ENCODE measurements at places on chromosomes 6 and 20.

DNA sequence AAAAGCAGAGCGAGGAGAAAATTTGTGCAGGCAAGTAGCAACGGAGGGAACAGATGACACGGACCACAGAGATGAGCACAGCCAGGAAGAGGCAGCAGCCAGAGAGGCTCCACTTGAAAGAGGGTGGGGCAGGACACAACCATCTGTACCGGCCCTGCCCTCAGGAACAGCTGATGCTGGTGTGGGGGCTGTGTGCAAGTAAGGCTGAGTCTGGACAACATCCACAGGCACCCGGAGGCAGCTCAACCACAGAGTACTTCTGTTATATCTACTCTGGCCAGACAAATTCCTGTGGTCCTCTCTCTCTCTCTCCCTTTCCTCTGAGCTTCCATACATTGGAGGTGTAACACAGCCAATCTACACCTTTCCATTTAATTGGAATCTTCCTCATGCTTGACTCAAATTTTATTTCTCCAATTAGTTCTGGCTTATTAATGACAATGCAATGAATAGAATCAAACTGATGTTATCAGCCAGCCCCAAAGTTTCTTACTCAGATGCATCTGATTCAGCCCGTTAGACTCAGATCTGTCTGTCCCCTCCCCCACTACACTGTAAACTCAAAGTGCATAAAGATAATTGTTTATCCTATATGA is 24.9 kb downstream of the KIF13A start:
- no peaks in the 10 kb centered on the region for H3K36me3 ChIP-seq
- peak overlapping the region; percentile 18 for H3K4me3 ChIP-seq
- peak; percentile 83 for DNase-seq
- no peaks in the 10 kb centered on the region for H3K27me3 ChIP-seq
- peak overlapping the region; percentile 72 for H3K27ac ChIP-seq

GRCh38 chr6:88556663-88557062 is 390.5 kb upstream of the CNR1 start:
- peaks cover 3% of the 10 kb centered on the region for H3K4me1 ChIP-seq
- H3K36me3 ChIP-seq: no peaks in the 10 kb centered on the region
- DNase-seq: no peak
- peaks cover 11% of the 10 kb centered on the region for H3K27me3 ChIP-seq
- no peak overlapping the region for H3K4me3 ChIP-seq

DNA sequence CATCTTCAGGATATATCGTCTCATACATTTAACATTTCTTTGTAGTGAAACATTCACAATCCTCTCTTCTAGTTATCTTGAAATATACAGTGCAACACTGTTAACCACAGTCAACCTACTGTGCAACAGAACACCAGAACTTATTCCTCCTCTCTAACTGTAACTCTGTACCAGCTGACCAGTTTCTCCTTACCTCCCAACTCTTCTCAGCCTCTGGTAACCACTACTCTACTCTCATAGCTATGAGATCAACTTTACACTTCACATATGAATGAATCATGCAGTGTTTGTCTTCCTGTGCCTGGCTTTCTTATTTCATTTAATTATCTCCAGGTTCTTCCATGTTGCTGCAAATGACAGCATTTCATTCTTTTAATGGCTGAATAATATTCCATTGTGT is 337.6 kb downstream of the BTBD9 start:
- peaks cover 14% of the 10 kb centered on the region for H3K4me1 ChIP-seq
- DNase-seq: no peak
- no peaks in the 10 kb centered on the region for H3K27me3 ChIP-seq
- no peaks in the 10 kb centered on the region for H3K36me3 ChIP-seq
- no peak overlapping the region for H3K4me3 ChIP-seq

DNA sequence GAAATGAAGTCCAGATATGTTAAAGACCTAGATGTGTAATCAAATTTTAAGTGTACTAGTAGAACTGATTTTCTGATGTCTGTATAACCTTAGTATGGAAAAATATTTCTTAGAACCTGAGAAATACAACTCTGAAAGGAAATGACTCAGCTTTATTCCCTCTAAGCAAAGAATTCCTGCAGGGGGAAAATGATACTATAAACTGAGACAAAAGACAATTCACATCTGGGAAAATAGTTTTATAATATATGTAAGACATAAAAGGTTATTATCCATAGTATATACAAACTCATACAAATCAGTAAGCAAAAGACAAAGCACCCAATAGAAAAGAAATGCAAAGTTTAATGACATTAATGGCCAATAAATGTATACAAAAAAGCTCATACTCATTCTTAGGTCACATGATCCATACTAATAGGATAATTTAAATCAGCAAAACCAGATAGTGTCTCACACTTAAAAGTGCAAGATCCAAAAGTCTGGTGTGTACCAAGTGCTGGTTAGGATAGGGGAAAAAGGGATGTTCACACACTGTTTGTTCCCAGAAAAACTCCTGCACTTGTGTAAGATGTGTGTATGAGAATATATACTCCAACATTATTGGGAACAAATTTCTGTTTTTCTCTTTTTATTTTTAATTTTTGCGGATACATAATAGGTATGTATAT is 22.6 kb downstream of the RNF217 start:
- no peaks in the 10 kb centered on the region for H3K36me3 ChIP-seq
- peaks cover 13% of the 10 kb centered on the region for H3K4me1 ChIP-seq
- DNase-seq: no peak
- no peak overlapping the region for H3K27ac ChIP-seq
- no peak overlapping the region for H3K4me3 ChIP-seq
- no peaks in the 10 kb centered on the region for H3K27me3 ChIP-seq

DNA sequence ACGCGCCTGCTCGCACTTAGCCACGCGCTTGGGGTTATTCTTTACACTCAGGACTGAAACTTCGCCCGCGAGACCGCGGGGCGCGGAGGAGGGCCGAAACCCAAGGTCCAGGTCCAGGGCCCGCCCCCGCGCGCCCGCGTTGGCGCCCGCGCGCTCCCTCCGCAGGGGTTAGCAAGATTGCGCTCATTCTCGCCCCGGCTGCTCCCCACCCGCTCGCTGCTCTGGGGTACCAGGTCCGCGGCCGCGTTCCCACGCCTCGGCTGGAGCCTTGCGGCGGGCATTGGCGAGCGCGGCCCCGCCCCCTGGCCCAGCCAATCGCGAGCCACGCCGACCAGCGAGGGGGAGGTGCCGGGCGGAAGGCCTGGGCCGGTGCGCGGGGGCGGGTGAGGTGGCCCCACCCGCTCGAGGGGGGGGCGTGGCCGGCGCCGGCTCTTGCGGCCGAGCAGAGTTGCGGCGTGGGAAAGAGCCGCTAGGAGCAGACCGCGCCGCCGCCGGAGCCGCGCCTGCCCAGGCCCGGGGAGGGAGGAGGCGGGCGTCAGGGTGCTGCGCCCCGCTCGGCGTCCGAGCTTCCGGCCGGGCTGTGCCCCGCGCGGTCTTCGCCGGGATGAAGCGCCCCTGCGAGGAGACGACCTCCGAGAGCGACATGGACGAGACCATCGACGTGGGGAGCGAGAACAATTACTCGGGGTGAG is at the start of gene HEY2:
TSS of gene HEY2 (plus strand) at position 460 of the 692 bp plus-strand sequence. CDS start at position 605, 145 bp downstream.
- peak within 1 kb of the TSS; percentile 79 for H3K4me3 ChIP-seq
- H3K36me3 ChIP-seq: no peaks in the 10 kb centered on the region
- H3K27ac ChIP-seq: peak within 1 kb of the TSS; percentile 95
- peak; percentile 96 for DNase-seq

DNA sequence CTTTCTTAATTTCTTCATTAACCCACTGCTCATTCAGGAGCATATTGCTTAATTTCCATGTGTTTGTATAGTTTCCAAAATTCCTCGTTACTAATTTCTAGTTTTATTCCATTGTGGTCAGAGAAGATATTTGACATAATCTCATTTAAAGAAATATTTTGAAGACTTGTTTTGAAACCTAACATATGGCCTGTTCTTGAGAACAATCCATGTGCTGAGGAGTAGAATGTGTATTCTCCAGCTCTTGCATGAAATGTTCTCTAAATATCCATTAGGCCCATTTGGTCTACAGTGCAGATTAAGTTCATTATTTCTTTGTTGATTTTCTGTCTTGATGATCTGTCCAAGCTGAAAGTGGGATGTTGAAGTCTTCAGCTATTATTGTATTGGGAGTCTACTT is 251.7 kb downstream of the ALDH8A1 start:
- no peaks in the 10 kb centered on the region for H3K36me3 ChIP-seq
- no peaks in the 10 kb centered on the region for H3K27me3 ChIP-seq
- H3K27ac ChIP-seq: no peak overlapping the region
- peaks cover 2% of the 10 kb centered on the region for H3K4me1 ChIP-seq
- H3K4me3 ChIP-seq: no peak overlapping the region

- peaks cover 16% of the 10 kb centered on the region for H3K36me3 ChIP-seq
- no peak overlapping the region for H3K4me3 ChIP-seq
- H3K27me3 ChIP-seq: no peaks in the 10 kb centered on the region
- H3K4me1 ChIP-seq: no peaks in the 10 kb centered on the region
These were observed 371.7 kb upstream of the RUNX2 start for GRCh38 chr6:44956396-44956795.

DNA sequence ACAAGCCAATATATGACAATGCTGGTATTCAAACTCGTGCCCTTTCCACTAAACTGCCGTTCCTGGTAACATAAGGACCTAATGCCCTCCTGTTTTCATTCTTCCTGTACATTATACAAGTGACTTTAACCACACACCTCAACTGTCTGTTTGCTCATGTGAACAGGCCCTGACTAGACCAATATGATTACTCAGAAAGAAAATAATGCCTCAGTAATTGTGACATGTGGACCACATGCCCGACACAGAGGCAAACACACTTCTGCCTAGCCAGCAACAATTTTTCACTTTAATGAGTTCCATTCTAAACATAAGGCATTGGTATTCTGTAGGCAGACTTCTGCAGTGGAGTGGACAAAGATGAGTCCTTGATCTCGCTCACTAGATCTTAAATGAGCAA is 30.0 kb downstream of the SLC22A16 start:
- no peak overlapping the region for H3K4me3 ChIP-seq
- no peak for DNase-seq
- no peaks in the 10 kb centered on the region for H3K27me3 ChIP-seq
- no peaks in the 10 kb centered on the region for H3K4me1 ChIP-seq
- H3K36me3 ChIP-seq: no peaks in the 10 kb centered on the region

DNA sequence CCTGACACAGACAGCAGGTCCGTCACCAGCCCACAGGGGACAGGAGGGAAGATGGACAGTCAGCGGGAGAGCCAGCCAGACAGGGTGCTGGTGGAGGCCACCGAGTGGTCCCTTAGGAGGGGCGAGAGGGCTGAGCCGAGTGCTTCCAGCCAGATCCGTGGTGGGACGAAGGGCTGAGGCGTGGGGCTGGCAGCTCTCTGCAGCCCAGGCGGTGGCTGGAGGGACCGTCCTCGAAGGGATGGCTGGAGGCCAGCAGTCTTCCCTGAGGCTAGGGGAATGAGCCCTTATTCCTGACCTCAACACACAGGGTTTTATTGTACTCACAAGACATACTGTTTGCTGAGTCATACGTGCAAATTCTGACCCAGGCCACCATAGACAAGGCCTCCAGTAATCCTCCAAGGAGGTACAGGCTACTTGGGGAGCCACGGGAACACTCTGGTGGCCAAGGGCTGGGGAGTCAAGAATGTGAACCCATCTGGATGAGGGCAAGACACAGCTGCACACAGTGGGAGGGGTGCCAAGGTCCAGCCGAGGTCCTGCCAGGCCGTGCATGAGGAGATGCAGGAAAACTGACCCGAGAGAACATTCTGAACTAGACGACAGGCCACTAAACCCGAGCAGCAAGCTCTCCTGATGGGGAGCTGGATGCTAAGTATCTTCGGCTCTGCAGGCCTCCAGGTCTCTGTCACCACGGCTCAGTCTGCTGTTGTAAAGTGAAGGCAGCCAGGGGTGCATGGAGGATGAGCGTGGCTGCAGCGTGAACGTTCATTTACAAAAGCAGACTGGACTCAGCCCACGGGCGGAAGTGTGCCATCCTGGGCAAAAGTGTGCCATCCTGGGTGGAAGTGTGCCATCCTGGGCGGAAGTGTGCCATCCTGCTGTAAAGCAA is 242.5 kb downstream of the TTLL2 start:
- H3K36me3 ChIP-seq: no peaks in the 10 kb centered on the region
- H3K27ac ChIP-seq: peak overlapping the region; percentile 68
- no peak overlapping the region for H3K4me3 ChIP-seq
- H3K4me1 ChIP-seq: peaks cover 24% of the 10 kb centered on the region
- DNase-seq: peak; percentile 57

GRCh38 chr20:34983089-34983820 is 27.6 kb downstream of the MYH7B start:
- peaks cover 76% of the 10 kb centered on the region for H3K4me1 ChIP-seq
- H3K36me3 ChIP-seq: peaks cover 18% of the 10 kb centered on the region
- H3K27me3 ChIP-seq: no peaks in the 10 kb centered on the region
- H3K4me3 ChIP-seq: peak overlapping the region; percentile 72
- no peak for DNase-seq

GRCh38 chr6:5423251-5423650 is 161.9 kb downstream of the FARS2 start:
- no peaks in the 10 kb centered on the region for H3K36me3 ChIP-seq
- no peak overlapping the region for H3K4me3 ChIP-seq
- no peaks in the 10 kb centered on the region for H3K4me1 ChIP-seq
- DNase-seq: no peak
- no peaks in the 10 kb centered on the region for H3K27me3 ChIP-seq

DNA sequence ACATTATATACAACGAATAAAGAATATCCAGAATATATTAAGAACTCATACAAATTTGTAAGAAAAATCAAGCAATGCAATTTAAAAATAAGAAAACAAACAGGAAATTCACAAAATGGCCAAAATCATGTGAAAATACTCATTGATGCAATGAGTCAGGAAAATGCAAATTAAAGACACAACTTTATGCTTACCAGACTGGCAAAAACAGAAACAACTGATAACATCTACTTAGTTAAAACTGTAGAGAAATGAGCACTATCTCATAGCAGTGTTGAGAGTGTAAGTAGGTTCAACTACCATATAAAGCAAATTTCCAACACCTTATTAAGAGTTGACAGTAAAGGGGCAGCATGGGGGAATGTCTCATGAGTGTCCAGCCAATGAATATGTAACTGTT is 62.3 kb downstream of the SYCP2 start:
- H3K27me3 ChIP-seq: no peaks in the 10 kb centered on the region
- no peak overlapping the region for H3K27ac ChIP-seq
- H3K4me3 ChIP-seq: no peak overlapping the region
- H3K4me1 ChIP-seq: no peaks in the 10 kb centered on the region
- DNase-seq: no peak
- H3K36me3 ChIP-seq: no peaks in the 10 kb centered on the region

DNA sequence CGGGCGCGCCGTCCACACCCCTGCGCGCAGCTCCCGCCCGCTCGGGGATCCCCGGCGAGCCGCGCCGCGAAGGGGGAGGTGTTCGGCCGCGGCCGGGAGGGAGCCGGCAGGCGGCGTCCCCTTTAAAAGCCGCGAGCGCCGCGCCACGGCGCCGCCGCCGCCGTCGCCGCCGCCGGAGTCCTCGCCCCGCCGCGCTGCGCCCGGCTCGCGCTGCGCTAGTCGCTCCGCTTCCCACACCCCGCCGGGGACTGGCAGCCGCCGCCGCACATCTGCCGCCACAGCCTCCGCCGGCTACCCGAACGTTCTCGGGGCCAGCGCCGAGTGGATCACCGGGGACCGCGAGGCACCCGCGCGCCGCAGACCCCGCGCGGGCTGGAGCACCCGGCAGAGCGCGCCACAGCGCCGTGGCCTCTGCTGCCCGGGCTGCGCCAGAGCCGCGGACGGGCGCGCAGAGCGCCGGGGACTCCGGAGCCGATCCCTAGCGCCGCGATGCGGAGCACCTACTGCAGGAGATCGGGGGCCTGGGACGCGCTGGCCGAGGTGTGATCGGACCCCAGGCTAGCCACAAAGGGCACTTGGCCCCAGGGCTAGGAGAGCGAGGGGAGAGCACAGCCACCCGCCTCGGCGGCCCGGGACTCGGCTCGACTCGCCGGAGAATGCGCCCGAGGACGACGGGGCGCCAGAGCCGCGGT is at the start of gene BMP2:
TSS of gene BMP2 (plus strand) at position 151 of the 692 bp plus-strand sequence. CDS start 2,441 bp downstream, outside the sequence.
- peak; percentile 69 for DNase-seq
- peak within 1 kb of the TSS; percentile 85 for H3K4me3 ChIP-seq
- peak within 1 kb of the TSS; percentile 85 for H3K27ac ChIP-seq
